ENCODE measurements at places on chromosomes 13 and 19.

DNA sequence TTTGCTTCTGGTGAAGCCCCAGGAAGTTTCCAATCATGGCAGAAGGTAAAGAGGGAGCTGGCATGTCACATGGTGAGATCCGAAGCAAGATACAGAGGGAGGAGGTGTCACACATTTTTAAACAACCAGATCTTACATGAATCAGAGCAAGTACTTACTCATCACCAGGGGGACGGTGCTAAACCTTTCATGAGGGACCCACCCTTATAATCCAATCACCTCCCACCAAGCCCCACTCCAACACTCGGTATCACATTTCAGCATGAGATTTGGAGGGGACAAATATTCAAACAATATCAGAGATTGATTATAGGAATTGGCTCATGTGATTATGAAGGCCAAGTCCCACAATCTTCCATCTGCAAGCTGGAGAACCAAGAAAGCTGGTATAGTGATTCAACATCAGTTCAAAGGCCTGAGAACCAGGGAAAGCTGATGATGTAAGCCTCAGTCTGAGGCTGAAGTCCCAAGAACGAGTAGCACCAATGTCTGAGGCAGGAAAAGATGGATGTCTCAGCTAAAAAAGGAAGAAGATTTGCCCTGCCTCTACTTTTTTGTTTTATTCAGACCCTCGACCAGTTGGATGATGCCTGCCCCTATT is 58.6 kb upstream of the WDFY2 start:
- no peak for DNase-seq

DNA sequence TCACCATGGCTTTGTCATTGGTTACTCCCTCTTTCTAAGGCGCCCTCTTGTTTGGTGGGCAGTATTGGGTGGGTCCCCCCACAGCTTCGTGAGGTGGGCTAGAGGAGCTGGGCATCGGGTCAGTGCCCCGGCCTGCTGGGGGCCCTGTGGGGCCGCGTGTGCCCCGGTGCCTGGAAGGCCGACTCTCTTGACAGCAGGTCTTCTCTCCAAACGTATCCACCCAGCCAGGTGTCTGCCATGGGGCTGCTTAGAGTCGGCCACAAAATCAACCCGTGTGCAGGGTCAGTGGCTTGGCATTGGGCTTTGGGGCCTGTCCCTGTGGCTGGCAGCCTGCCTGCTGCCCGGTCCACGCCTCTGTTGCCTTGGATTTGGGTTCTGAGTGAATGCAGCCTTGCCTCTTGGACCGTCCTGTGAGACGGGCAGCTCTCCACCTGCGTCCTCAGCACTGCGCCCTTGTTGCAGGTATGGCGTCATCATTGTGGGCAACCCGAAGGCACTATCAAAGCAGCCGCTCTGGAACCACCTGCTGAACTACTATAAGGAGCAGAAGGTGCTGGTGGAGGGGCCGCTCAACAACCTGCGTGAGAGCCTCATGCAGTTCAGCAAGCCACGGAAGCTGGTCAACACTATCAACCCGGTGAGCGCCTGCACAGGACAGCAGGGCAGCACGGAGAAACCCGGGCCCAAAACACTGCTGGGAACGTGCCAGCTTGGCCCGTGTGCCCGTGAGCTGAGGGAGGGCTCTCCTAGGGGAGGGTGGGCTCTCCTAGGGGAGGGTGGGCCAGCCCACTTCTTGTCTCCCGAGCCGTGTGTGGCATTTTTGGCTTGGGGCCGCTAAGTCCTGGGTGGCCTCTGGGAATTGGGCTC is 31.4 kb downstream of the UPF1 start:
- no peak for DNase-seq

DNA sequence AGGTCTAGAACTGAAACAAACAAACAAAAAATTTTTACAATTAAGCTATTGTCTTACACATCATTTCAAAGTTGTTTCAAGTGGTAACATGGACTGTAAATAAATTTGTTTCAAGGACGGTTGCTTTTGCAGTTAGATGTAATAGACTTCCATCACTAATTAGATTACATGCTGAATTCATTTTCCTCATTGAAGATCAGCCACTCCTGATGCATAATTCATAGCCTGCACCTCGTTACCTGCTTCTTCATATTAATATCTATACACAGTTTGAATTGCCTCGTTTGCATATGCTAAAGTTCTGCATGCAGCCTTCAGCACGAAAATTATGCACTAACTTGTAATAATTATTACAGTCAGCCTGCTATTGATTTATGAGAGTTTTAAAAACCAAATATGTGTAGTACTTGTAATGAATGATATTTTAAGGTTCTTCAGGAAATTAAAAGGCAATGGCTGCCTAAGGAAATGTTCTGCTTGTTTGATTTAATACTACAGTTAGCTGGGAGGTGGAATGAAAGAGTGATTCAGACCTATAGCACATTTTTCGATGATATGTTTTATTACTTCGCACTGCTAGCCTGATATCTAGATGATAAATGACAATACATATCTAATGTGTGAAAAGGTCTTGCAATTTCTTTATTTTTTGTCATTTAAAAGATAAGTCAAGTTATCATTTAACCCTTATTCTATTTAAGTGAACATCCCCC is 184.9 kb downstream of the DACH1 start:
- no peak for DNase-seq

DNA sequence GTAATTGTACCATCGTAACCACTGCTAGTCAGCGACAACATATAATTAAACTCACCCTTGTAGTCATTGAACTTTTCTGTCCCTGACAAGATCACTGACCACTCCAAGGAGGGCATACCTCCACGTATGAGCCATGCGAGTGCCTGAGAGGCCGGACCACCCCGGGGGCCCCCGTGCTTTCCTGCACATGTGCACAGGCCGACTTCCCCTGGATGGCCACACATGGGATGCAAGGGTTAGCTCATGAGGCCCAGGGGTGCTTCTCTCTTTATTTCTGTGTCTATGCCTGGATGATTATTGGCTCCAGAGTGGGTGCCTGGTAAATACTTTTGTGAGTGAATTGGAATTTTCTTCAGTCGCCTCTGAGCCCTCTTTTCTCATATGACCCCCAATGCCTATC is 82.8 kb upstream of the ZNF536 start:
- no peak for DNase-seq

DNA sequence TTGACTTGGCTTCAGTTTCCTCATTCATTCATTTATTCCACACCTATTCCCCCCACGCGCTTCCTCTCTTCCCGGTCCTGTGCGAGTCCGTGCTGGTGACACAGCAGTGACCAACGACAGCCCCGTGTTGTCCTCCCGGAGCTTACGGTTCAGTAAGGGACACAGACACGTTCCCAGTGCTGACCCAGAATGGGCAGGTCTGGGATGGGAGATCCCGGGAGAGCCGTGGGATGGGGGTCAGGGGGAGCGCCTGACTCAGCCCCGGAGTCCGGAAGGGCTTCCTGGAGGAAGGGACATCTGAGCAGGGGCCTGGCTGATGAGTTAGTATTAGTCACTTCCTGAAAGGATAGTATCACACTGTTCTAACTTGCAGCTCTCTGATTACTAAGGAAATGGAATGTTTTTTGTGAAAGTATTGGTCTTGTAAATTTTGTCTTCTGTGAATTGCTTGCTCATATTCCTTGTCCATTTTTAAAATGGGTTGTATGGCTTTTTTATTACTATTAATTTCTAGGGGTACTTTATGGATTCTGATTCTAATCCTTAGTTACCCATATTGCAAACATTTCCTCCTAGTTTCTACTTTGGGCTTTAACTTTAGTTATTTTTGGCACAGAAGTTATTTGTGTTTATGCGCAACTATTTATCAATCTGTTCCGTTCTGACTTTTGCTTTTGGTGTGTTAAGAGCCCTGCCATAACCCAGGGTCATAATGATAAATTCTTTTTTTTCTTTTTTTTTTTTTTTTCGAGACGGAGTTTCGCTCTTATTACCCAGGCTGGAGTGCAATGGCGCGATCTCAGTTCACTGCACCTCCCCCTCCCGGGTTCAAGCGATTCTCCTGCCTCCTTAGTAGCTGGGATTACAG is 708 bp upstream of the ERCC1 start:
- DNase-seq, result no peak

DNA sequence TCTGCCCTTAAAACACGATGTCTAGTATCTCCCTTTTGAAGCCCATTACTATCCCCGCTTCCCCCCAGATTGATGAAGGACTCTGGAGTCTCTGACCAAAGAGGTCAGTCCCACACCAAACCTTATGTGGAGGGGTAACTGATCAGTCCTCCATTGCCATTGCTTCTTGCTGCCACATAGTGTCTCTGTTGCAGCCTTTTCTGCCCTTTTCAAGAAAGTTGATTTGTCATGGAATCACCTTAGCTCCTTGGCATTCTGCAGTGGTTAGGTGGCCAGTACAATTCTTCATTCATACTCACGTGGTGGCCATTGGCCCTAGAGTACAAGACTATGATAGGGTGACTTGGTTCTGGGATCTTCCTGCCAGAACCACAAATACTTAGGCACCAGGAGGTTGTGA is 8.4 kb upstream of the HTR2A start:
- DNase-seq, result no peak

DNA sequence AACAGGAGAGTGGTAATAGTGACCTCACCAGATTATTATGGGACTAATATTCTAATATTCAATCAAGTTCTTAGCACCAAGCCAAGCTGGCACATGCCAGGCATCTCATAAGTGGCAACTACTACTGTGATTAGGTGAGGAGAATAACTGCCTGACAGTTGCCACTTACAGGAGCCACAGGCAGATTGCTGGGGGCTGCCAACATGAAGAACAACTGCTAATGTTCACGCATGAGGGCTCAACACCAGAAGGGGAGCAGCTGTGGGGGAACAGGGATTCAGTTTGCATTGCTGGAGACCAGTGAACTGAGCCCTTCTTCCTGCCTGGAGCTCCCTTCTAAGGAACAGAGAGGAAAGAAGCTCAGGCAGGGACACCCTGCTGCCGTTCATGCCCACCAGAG is 504.5 kb downstream of the FOXO1 start:
- no peak for DNase-seq

- DNase-seq, result no peak
These were observed 186.9 kb upstream of the OBI1 start for GRCh38 chr13:78845656-78846365.

DNA sequence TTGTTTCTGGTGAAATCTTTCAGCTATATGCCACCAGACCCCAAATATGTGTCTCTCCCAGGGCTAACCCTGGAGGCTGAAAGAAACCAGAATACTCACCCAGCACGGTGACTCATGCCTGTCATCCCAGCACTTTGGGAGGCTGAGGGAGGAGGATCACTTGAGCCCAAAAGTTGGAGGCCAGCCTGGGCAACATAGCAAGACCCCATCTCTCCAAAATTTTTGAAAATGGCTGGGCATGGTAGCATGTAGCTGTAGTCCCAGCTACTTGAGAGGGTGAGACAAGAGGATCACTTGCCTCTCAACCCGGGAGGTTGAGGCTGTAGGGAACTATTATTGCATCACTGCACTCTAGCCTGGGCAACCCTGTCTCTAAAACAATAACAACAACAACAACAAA is 76.1 kb upstream of the UQCRFS1 start:
- no peak for DNase-seq

- no peak for DNase-seq
These were observed 249.4 kb upstream of the PCDH20 start for GRCh38 chr13:61664801-61665705.

- DNase-seq, result no peak
These were observed 4.5 kb upstream of the LIN7B start for GRCh38 chr19:49109569-49110233.

GRCh38 chr19:3095441-3096191 is 1.5 kb downstream of the GNA11 start:
- DNase-seq, result no peak

DNA sequence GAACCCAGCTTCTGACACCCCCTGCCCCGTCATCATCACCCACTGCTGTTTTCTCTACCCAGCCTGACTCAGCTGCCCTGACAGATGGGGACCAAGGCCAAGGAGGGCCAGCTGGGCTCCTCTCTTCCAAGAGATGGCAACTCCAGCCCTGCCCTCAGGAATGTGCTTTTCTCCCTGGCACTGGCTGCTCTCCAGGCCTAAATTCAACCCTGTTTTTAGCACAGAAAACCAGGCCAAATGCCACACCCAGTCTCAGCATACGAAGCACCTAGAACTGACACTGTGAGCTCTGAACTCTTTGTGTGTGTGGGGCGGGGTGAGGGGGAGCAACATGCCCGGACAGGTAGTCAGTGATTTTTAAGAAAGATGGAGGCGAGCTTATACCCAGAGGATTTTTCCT is 23.4 kb upstream of the IGFL1 start:
- no peak for DNase-seq

DNA sequence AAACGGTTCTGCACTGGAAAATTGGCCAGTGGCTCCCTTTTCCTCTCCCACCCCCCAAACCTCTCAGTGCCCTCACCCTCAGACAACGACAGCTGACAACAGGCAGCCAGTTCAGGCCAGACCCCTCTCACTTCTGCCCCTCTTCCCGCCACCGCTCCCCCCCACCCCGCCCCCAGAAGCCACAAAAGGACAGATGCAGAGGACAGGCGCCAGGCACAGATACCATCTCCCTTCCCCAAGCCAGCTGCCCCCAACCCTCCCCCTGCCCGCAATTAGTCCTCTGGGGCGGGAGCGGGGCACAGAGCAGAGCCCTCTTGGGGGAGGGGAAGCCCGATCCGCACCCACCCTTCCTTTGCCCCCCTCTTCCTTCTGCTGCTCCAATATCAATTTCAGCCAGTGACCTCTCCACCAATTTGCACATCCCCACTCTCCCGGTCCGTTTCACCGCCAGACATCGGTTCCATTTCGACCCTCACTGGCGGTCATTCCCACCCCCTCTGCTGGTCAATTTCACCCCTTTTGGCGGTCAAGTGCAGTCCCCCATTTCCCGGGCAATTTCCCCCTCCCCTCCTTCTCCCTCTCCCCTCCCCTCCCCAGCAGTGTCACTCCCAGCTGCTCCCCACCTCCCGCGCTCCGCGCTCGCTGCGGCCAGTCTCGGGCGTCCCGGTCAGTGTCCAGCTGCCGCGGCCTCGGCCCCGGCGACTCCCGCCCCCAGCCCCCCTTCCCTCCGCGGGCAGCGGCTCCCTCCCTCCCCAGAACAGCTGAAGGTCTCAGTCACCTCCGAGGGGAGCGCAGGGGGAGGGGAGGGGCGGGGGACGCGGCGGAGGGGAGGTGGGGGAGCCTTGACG is at the start of gene SHD:
SHD (plus strand) TSS at position 848 of the 848 bp plus-strand sequence. CDS start 798 bp downstream, outside the sequence.
- DNase-seq, result no peak

GRCh38 chr13:46484561-46484960 is 68.4 kb upstream of the LRCH1 start:
- no peak for DNase-seq

GRCh38 chr13:23411220-23411619 is 22.3 kb downstream of the SACS start:
- DNase-seq, result no peak

DNA sequence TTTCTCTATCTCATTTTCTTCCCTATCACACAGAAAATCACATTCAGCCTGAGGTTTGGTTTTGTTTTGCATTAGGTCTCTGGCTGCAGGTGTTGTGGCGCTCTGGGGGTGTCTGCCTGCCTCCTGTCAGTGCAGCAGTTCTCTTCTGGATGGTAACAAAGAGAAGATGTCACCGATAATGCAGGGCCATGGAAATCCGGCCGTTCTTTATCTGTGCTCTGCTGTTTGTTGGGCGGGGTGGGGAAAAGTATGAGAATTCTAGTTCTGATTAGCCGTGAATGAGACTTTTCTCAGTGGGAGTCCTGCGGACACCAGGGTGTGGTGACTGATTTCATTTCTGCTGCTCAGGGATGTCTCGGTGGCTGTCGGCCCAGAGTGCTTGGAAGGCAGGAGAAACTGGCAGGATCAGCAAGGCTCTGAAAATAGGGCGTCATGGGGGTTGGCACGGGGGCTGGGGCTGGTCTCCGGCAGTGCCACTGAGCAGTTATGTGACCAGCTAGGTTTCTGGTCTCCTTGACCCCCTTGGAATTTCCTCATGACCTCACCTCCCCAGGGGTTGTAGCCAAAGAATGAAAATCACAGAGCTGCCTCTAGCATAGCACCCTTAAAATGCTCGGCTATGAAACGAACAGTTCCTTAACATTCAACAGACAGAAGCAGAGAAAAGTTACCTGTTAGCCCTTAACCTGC is 5.0 kb downstream of the RNF113B start:
- DNase-seq, result peak; percentile 60

All from substantia nigra (tissue), 51 donors.